ENCODE measurements at places on chromosomes 4 and X. TPM values are rescaled to one million over a fixed set of nuclear protein-coding genes. Genes with fewer than 3 reads are reported as not detected.

DNA sequence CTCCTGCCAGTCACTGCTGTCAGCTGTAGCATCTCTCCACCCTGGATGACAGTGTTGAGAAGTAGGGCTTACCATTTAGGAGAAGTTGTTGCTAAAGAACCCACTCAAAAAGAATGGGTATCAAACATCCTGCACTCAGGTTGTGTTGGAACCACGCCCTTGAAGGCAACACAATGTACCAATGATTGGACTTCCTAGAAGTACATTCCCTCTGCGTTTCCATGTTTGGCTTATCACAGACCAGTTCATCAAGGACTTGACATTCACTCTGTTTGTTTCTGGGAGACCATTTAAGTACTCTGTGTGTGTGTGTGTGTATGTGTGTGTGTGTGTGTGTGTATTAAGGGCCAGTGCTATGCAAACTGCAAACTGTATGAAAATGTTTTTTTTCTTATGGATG lies 200.6 kb upstream of the GATB start:
- no peak for DNase-seq

DNA sequence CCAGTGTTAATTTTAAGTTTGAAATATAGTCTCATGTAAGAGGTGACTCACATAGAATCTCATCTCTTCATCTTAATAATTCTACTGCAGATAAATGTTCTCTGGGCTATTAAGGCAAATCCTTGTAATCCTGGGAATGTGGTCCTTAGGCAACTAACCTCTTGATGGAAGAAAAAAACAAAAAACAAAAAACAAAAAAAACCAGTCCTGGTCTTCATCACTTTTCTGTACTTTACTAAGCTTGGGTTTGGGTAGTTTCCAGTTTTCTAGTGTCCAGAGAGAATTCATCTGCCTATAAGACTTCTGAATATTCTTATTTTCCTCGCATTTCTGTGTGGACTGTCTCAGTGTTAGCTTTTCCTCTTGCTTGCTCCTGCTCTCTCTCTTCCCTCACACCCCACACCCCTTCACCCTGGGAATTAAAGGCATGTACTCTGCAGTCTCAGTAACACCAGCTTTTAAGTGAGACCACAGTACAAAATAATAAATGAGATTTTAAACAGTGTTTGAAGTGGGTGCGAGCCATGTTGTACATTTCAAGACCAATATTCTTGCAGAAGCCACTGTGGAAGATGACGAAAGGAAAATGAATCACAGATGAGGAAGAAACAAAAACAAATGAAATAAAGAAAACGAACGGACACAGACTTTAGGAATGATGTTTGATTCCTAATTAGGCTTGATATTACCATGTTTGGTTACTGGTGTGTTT lies 51.7 kb downstream of the HAND2 start:
- no peak for DNase-seq

DNA sequence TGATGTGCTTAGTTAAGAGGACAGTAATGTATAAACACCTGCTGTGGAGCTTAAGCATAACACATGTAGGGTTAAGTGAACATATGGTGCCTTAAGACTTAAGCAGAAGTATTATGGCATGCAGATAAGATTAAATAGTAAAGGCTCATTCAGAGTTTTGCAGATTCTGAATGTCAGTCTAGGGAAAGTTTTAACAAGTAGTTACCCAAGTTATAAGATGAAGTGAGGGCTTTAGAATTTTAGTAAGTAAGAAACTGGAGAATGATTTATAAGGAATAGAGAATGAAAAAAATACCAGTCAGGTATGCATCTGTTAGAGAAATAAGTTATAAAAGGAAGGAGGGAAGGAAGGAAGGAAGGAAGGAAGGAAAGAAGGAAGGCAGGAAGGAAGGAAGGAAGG lies 902.1 kb downstream of the TRAM1L1 start:
- no peak for DNase-seq

DNA sequence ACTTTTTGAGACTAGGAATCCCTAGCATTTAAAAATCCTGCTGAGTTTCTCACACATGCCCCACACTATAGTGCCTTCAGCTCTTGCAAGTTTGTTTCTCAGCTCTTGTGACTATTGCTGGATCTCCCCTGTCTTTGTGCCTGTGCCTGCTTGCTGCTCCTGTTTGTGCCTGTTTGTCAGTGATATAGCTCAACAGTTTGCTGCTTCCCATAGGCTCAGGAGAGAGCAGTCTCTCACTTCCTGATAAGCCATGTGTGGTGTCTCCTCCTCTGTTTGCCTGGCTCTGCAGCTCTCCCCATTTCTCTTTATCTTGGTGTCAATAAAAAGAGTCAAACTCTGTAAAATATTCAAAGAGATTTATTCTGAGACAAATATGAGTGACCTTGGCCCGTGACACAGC lies 259.8 kb upstream of the CLNK start:
- DNase-seq, result no peak

DNA sequence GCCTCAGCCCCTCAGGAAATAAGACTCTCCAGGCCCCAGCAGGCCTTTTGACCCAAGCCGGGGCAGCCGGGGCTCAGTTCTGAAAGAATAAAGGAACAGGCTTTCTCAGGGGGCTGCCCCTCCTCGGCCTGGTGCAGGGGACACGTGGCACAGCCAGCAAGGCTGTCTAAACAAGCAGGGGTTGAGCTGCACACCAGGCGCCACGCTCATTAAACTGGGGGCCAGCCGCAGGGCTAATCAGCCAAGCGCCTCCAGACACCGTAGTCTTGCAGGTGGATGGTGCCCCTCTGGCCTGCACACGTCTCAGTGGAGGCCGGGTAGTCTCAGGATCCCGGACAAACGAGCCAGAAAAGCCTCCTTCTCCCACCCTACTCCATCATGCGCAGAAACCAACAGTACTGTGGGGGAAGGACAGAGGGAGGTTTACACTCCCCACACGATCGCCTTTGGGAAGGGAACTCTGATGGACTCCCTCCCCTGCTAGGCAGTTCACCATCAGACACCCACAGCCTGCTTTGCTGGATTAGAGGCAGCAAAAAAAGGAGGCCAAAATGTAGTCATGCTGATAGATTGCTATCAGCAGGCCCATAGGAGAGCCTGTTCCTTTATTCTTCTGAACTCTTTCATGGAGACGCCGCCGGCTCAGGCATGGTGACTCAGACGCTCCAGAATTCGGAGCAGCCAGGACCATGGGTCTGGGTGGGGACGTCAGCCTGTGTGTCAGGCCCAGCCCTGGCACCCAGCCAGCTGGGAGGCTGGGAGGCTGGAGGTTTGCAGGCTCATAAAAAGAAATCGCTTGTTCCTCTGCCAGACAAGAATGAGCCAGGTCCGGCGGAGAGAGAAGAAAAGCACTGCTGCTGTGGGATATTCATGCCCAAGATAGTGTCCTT lies 342.4 kb downstream of the BCOR start:
- DNase-seq, result peak; percentile 92

DNA sequence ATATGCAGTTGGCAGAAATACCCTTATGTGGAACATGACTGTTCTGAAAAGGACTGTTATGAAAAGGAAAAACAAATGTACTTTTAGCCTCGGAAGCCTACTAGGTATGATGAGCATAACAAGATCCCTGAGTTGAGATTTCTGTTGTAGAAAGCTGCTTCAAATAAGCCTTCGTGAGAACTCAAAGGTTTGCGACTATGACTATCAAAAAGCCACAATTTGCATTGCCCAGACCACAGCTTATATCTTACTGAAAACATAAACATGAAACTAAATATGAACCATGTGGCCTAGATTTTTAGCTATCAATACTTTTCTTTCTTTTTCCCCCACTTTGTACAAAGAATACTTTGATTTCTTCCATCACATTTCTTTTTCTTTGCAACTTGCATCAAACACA lies 398.2 kb upstream of the LCORL start:
- DNase-seq, result no peak

DNA sequence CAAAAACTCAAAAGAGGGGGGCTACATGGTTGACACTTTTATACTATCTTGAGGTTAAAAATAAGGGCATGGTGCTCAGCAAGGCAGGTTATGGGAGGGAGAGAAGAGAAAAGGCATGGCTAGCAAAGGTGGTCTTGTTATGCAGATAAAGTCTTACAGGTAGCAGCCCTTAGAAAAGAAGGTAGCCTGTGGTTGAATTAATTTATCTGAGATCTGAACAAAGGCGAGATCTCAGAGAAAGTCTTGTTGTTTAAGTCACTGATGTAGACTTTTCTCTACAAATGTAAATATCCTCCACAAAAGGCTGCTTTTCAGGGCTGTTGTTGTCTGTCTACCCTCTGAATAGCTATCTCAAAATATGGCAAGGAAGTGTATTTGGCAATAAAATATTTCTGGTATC lies 1250.4 kb downstream of the PCDH18 start:
- DNase-seq, result no peak

- no peak for DNase-seq
These were observed 103.4 kb upstream of the HS3ST1 start for GRCh38 chr4:11532138-11532537.

- peak; percentile 39 for DNase-seq
These were observed 220.7 kb downstream of the ANTXR2 start for GRCh38 chr4:79852305-79852730.

GRCh38 chrX:11261260-11261659 lies 32.0 kb upstream of the AMELX start:
- DNase-seq, result no peak

DNA sequence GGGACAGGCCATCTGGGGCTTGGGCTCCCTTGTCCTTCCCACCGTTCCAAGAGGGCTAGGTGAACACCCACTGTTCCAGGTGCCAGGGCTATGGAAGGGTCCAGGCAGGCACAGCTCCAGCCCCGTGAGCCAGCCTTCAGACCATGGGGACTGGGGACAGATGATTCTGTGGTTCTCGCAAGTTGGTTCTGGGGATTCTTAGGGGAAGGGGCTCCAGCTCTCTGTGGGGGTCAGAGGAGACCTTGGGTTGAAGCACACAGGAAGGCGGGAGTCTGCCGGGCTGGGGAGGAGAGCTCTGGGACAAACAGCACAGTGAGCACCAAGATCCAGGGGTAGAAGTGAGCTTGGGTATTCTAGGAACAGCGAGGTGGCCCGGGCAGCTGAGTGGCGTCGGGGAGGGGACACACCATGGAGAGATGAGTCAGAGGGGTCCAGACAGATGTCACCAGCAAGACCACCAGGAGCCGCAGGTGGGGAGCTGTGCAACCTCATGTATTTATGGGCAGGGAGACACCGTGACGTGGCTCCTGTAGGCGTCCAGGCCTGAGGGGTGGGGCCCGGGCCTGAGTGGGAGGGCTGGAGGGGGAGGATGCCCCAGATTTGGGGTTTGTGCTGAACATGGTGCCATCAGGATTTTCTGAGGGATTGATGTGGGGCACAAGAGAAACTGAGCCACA lies 48.8 kb upstream of the HMX1 start:
- DNase-seq, result no peak

GRCh38 chr4:3017504-3017903 lies 54.1 kb downstream of the GRK4 start:
- DNase-seq, result no peak

- DNase-seq, result no peak
These were observed 40.9 kb upstream of the PRDM8 start for GRCh38 chr4:80156410-80156809.

- no peak for DNase-seq
These were observed 2614.2 kb downstream of the PCDH7 start for GRCh38 chr4:33334416-33334815.

DNA sequence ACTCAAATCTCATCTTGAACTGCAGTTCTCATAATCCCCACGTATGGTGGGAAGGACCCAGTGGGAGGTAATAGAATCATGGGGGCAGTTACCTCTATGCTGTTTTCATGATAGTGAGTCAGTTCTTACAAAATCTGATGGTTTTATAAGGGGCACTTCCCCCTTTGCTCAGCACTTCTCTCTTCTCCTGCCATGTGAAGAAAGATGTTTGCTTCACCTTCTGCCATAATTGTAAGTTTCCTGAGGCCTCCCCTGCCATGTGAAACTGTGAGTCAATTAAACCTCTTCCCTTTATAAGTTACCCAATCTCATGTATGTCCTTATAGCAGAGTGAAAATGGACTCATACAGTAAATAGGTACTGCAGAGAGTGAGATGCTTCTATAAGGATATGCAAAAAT lies 1050.6 kb upstream of the GRIA3 start:
- DNase-seq, result no peak

DNA sequence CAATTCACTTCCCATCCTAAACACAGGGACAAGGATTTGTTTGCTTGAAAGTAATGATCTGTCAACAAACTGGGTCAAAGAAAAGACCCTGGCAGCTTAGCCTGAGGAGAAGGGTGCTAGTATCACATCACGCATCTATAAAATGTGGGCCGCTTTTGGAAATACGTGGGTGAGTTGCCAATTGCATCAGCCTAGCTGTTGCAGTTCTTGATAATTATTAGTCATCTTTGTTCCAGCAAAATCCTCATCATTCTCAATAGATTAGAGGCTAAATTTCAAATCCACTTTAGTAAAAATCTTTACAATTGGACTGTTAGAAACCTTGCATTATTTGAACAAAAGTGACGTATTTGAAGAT lies 33.6 kb upstream of the TAPT1 start:
- DNase-seq, result no peak

- no peak for DNase-seq
These were observed 102.6 kb upstream of the C1GALT1C1 start for GRCh38 chrX:120732461-120732860.

DNA sequence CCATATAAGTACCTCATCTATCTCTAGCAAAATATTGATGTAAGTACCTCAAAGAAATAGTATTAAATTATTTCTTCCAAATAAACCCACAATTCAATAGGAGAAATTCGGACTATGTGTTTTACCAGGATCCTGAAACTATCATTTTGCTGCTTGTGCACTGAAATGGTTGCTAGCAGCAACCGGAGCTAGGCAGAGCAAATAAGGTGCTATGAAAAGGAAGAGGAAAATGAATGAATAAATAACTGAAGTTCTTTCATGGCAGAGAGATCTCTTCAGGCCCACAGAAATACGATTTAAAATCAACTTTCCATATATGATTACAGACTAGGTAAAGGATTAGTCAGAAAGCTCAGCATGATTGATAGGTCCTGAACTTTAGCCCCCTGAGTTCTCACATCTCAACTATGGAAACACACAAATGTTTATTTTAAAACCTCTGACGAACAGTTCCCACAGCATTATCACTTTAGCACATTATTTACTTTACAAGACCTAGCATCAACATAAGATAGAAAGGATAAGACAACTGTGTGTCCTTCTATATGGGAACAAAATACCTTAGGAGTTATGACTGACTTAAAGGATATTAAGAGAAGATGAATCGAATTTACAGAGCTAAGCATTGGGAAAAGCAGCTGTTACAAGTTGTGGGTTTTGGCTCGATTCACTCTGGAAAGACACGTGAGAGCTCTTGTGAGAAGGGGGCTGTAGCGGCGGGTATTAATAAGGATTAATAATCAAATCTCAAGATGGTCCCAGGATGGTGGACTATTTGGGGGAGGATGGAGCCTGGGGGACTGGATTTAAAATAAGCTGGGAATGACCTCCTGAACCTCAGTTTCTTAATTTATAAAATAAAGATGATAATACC lies 104.3 kb downstream of the CORIN start:
- no peak for DNase-seq

FDCSP gene
- total RNA-seq, result not detected

DOK7 gene
- total RNA-seq, result 28.9 TPM

CLIC2 gene
- total RNA-seq, result 17.4 TPM

MAOB gene
- 93.6 TPM for total RNA-seq

NUDT10 gene
- 0.17 TPM for total RNA-seq

GLRA2 gene
- not detected for total RNA-seq

CEP135 gene
- 3.0 TPM for total RNA-seq

NUDT11 gene
- total RNA-seq, result 0.21 TPM

Data from right cardiac atrium (tissue), 5 donors.